ENCODE measurements at places on chromosomes 6 and 20.
A peak's percentile ranks its signal among the peaks of the same experiment; 100 is the strongest.

DNA sequence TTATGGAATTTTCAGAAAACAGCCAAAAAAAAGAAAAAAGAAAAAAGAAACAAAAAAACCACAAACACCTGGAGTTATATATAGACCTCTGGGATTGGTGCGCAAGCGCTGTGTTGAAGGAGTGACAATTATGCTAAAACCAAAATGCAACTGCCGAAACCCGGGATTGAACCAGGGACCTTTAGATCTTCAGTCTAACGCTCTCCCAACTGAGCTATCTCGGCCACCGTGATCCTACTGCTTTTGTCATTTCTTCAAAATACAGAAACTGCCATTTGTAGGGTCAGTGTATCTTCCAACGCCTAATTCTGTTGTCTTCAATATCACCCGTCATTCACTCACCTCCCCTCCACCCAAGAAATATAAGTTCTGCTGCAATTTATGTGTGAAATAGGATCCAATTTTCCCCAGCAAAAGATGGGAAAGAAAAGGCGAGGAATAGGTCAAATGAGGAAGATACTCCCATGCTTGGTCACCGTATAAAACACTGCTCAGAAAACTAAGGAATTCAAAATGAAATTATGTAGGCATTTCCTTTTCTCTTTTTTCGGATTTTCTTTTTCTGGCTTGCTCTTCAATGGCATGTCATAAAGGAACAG lies 116.0 kb downstream of the TRIM27 start:
- DNase-seq, result no peak

DNA sequence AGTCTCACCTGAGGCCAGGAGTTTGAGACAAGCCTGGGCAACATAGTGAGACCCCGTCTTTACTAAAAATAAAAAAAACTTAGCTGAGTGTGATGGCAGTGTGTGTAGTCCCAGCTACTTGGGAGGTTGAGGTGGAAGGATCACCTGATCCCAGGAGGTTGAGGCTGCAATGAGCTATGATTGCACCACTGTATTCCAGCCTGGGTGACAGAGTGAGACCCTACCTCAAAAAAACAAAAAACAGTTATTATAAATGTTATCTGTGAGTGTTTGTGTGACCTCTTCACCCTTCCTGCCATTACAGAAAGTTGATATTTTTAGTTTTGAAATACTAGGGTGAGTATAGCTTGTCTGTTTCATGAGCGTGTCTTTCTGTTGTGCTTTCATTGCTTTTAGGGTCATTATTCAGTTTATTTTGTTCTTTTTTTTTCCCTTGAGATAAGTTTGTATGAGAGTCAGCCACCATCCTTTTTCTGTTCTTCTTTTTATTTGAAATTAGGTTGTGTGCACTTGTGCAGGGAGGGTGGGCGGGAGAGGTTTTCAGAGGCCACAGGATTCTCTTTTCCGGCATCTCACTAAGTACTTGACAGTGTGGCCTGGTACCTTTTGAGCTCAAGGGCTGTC lies 26.2 kb downstream of the CDYL start:
- no peak for DNase-seq

GRCh38 chr6:73443555-73443954 lies 8.5 kb downstream of the CGAS start:
- DNase-seq, result no peak

DNA sequence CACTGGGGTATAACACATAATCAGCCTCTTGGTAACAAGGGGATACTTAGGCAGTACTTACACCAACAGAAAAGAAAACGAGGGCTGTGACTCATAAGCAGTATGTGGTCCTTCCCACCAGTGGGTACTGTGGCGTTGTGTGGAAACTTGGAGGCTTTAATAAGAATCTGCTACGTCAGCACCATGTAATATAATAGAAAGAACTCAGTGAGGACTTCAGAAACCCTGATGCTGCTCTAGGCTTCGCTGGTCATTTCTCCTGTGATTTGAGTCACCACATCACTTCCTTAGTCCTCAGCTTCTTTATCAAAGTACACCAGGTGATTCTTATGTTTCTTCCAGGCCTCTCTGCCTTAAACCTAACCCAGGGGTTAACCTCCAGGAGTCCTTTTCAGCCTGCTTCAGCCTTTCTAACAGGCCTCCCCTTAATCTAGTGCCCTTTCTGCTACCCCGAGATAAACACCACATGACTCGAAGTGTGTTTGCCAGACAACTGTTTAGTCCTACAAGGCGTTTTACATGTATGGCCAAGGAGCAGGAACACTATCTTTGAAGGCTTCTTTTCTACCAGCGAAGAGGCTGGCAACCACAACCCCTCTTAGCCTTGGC lies 68.5 kb downstream of the FYN start:
- peak; percentile 49 for DNase-seq

DNA sequence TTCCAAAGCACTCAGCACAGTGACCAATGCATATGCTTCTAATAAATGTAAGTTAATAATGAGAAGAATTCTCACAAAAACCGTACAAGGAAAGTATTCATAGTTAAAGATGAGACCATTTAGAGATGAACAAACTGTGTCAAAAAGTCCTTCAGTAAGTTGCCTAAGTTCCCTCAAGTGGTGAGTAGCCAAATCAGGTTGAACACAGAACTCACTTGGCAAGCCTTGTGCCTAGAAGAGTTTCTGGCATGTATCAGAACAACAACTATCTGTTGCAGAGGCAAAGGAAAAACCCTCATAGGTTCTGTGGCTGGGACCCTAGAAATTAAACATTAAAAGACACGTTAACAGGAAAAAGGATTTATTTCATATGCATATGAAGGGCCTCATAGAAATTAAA lies 129.6 kb upstream of the DOK5 start:
- no peak for DNase-seq

- DNase-seq, result peak; percentile 15
Measured at GRCh38 chr20:19540392-19540791, 217.7 kb upstream of the RIN2 start.

All from stimulated activated CD8-positive, alpha-beta memory T cell treated with anti-CD3 and anti-CD28 coated beads, Interleukin-2, amount 100 ng/mL, for 48 hours (primary cell).